MG63 (cell line): ENCODE measurements at places on chromosomes 5 and 9. TPM values are rescaled to one million over a fixed set of nuclear protein-coding genes. Genes with fewer than 3 reads are reported as not detected.

The RNF183 gene
- not detected in 2 replicates for total RNA-seq

The MARCOL gene
- not detected in 2 replicates for total RNA-seq

The LCNL1 gene
- not detected in 2 replicates for total RNA-seq

The ADAMTS2 gene
- total RNA-seq = 88.7 and 141 TPM in 2 replicates

The NSD1 gene
- total RNA-seq = 30.9 and 43.8 TPM in 2 replicates

The PAEP gene
- total RNA-seq = not detected in 2 replicates

The PCDHB13 gene
- total RNA-seq = 0.40 TPM in 1 of 2 replicates, not detected in the other

The CDKN2A gene
- not detected in 2 replicates for total RNA-seq

The FOXI1 gene
- total RNA-seq = 0.59 TPM in 1 of 2 replicates, not detected in the other

The SMIM33 gene
- not detected in 2 replicates for total RNA-seq

The TMEM232 gene
- total RNA-seq = 2.6 TPM in 1 of 2 replicates, not detected in the other

The FAM153A gene
- not detected in 2 replicates for total RNA-seq

The MLLT3 gene
- 50.7 and 69.9 TPM in 2 replicates for total RNA-seq

The GHR gene
- total RNA-seq = 0.95 and 3.4 TPM in 2 replicates

The TMEM38B gene
- 6.8 and 10.8 TPM in 2 replicates for total RNA-seq

The RFESD gene
- total RNA-seq = 2.2 and 10.7 TPM in 2 replicates
